ENCODE measurements at places on chromosomes 2 and 18. TPM values are rescaled to one million over a fixed set of nuclear protein-coding genes. Genes with fewer than 3 reads are reported as not detected.

DRC1 gene
- total RNA-seq, result 27.4 TPM

HOXD11 gene
- total RNA-seq, result not detected

SP5 gene
- total RNA-seq, result 2.0 TPM

CXCR1 gene
- total RNA-seq, result 17.2 TPM

MAPRE2 gene
- total RNA-seq, result 30.4 TPM

RFX8 gene
- total RNA-seq, result not detected
